ENCODE measurements at places on chromosomes 7 and 10.

DNA sequence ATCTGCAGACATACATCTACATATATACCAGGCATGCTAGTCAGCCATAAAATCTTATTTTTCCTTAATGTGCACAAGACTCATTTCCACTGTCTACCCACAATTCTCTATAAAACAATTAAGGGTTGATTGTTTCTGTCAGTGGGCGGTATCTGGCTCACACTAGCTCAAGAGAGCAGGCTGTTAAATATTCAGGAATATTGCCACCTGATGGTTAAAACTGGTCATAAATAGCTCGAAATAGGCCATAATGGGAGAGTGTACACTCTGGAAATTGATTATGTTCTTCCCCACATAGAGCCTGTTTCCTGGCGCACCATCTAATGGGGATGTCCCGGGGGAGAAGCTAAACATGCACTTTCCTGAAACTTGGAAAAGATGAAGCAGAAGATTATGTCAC lies 620.6 kb upstream of the ANKRD30A start:
- no peak for DNase-seq

- DNase-seq: no peak
These were observed 9.6 kb downstream of the UBTD1 start for GRCh38 chr10:97508342-97508741.

DNA sequence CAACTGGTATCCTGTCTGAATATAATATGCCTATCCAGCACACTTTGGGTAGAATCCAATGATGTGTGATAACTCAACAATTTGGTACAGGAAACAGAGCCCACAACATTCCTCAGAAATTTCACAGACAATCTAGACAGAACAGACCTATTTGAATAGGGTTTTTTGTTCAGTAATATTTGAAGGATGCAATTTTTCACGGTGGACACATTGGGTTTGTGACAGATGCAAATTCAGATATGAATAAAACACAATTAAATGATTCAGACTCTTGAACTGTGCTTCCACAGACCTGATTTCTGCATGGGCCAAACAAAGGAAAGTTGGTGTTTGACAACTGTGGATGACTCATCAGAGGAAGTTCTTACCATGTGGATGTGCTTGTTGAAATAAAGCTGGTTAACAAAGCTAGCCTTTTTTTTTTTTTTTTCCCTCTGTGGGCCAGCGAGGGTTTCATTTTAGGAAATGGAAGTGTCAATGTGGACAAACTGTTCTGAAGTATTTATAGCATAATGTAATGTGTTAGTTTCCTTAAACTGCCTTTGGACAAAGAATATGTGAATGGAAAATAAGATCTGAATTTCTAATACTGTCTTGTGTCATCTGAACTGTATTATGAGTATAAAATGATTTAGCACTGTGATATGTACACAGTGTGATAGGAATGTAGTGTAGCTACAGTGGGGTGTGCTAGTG lies 43.2 kb upstream of the FAM133B start:
- DNase-seq: no peak

DNA sequence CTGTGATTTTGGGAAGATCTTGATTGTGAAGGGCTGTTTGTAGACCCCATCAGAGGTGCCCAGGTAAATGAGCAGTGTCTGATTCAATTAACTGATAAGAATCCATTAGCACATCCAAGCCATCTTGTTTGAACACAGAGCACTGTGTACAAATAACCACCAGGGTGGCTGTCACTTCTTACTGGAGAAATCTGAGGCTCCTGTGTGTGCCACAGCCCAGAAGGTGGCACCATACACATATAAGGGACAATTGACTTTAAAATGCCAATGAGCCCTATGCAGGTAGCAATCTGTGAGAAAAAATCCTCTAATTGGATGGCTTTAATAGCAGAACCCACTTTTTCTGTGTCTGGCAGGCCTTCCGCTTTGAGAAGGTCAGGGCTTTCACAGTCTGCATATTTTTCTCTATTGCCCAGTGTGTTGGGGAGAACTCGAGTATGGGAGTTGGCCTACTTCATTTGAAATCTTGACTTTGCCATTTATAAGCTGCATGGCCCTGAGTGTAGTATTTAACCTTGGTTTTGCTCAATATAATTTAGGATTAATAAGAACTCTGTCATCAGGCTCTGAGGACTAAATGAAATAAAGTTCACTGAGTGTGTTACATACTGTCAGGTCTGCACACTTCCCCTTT lies 517.4 kb downstream of the CCSER2 start:
- no peak for DNase-seq

DNA sequence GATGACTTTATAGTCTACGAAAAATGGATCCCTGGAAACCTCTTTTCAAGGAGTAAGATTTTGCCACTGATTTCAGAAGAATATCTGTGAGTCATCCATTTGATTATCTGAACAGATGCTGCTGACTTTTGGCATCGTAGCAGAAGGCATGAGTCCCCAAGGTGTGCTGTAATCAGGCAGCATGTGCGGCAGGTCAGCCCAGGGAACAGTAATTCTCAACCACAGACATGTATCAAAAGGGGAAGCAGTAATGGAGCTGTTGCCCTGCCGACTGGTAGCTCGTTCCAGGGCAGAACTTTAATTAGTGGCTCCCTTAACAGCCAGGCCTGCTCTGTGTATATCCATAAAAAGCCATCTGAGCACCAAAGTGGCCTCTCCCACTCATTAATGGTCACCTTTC lies 5.7 kb upstream of the VWC2 start:
- no peak for DNase-seq

GRCh38 chr7:44154703-44155102 lies 13.6 kb upstream of the MYL7 start:
- DNase-seq: no peak

DNA sequence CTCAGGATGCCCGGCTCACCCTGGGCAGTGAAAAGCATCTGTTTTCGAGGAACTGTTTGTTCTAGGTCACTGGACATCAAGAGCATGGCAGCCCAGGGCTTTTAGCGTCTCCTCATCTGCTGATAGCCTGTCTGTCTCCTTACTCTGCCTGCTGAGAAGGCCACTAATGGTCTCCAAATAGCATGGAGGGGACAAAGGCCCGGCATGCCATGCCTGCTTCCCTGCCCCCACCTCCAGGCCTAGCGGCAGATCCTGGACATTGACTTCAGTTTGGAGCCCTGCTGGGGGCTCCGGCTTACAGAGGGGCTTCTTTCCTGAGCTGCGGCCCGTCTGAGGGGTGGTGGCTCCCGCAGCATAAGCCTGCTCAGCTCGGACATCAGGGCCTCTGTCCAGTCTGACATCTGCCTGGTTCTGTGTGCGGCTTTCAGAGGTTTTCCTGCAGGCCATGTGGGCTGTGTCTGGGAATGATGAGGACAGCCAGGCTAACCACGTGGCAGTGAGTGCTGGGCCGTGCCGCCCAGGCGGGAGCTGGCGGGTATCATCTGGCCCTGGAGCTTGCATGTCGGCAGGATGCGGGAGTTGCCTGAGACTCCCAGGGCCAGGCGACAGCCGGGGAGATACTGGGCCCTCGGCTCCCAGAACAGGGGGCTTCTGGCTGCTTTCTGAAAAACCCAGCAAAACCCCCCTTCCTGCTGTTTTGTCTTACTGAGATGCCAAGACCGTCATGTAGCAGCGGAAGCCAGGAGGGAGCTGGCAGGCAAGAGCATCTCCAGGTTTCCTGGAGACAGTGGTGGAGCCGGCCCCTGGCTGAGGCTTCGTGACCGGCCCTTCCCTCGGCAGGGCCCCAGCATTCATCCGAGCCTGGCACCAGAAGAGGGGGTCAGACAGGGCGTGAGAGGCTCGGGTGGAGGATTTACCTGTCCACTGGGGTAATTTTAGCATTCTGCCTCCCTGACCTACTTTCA lies 9.2 kb downstream of the PFKFB3 start:
- no peak for DNase-seq

GRCh38 chr10:110355922-110356627 lies 51.4 kb upstream of the SMNDC1 start:
- no peak for DNase-seq

DNA sequence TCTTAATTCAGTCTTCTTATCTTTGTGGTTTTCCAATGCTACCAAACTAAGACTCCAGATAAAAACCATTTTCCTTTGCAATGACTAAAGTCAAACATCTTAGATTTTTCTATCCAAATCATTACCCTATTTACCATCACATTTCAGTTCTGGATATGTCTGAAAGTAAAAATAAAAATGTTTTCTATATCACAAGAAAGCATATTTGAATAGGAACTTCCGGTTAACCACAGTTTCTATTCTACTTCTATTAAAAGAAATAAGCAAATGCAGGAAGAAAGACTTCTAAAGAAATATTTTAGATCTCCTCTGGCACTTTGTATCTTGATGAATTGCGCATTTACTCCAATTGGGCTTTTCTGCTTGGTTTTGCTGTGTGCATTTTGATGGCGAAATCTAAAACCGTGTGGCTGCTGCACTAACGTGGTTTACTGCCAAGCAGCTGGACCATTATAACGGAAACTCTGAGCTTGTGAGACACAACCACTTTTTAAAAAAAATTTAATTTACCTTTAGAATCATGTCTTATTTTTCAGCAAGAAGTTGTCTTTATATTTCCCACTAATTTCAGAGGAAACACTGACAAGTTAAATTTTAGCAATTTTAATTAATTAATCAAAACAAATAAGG lies 146.1 kb downstream of the VPS50 start:
- no peak for DNase-seq
